ENCODE measurements at places on chromosomes 2 and 18.

DNA sequence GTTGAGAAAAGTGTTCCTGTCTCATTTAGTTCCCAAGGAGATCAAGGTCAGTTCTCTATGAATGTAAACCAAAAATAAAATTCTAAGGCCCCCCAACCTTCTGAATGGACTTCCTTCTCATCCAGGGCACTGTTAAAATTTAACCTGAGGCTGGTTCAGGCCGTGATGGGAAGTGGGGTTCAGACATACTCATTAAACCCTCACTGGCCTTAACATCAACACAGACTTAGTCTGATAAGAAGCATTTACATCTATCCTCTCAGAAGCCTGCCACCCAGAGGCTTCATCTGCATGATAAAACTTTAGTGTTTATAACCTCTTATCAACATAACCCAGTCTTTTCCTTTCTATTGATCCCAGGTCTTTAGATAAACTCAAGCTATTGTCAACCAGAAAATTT, 22.4 kb downstream of the ITSN2 start:
- DNase-seq: no peak

- peak; percentile 36 for DNase-seq
Observed at GRCh38 chr2:16281451-16282335, 341.3 kb downstream of the MYCN start.

DNA sequence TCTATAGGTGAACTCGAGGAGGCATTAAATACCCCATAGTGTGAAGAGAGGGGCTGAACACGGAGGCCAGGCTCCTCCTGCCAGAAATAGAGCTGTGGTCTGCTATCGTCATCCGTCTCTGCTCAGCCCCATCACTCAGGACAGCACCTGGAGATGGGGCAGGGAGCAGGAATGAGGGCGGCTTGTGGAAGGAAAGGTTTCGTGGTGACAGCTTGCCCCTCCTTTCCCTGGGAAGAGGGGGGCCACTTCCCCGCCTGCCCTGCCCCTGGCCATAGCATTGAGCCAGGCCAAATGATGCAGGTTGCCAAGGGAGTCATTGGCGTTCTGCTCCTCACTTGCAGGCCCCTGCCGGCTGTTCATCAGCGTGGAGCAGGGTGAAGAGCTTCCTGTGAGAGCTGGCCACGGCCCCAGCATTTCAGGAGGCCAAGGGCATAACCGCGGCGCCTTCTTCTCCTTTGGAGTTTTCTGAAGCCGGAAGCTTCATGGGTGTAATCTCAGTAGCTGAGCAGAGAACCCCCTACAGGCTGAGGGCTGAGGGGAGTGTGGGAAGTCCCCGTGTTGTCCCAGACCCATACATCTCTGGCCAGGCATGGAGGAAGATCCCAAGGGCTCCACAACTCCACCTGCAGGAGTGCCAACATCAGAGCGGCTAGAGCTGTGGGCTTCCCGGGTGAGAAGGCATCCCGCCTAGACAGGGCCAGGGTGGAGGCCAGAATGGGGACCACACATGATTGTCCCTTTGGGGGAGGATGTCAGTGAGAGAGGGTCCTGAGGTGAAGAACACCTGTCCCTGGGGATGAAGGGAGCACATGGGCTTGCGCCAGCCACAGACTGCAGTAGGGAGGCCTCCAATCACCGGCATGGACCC, 112.5 kb upstream of the GLI2 start:
- DNase-seq: no peak

DNA sequence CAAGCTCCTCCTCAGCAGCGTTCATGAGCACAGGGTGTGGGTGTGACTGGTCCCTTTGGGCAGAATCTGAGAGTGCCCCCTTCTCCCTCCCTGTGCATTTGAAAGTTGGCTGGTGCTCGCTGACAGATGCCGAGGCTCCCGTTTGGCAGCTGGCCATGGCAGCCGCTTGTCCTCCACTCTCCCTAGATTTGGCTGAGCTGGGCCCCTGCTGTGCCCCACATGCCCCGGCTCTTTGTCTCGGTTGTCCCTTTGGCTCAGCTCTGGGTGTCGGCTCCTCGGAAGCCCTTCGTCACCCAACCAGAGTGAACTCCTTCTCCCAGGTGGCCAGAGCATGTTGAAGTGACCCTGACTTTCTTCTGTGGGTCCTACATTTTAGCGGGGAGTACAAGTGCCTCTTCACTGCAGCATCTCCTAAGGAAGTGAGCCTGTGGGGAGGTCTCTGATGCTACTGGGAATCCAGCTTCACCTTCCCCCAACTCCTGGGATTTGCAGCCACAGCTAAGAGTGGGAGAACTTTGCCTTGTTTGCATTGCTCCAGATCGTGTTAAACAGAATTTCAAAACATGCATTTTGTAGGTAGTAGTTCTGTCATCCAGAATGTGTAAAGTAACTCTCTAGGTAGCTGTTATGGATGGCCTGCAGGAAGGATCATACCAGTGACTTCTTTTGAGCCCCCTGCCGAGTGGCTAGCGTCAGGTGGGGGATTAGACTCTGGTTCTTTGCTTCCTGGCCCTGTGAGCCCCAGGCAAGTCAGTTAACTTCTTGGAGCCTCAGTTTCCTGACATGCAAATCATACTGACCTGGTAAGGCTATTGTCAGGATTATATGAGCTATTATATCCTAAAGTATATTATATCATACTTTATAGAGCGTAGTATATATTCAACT, 24.2 kb downstream of the HPCAL1 start:
- no peak for DNase-seq

DNA sequence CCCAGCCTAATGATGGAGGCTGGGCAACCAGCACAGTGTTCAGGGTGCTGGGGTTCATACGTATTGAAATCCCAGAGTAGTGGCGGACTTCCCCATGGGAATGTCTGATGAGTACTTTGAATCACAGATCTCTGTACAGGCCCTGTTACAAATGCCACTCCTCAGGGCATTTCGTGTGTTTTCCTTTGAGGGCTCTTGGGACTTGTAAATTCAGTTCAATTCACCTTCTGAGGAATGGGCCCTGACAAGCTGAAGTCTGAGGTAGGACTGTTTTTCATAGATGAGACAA, 288 bp upstream of the RDH14 start:
- DNase-seq: no peak

DNA sequence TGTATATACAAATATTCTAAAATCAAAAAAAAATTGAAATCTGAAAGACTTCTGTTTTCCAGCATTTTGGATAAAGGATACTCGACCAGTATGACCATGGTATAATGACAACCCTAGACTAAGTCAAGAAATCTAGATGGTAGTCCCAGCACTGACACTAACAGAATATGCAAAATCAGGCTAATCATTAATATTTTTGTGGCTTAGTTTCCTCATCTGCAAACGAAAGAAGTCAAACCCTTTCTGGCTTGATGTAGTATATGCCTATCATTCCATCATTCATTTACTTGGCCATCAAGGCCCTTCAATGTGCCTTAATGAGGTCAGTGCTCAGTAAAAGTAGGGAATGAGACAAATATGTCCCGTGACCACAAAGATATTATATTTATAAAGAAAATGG, 83.5 kb downstream of the NCKAP5 start:
- DNase-seq: no peak

GRCh38 chr2:58364098-58364497, 123.0 kb upstream of the FANCL start:
- DNase-seq: no peak

- DNase-seq: no peak
Observed at GRCh38 chr2:7726989-7727388, 809.8 kb downstream of the RNF144A start.
